GM12891 (cell line): ENCODE measurements at places on chromosomes 1 and 21.

GRCh38 chr1:56578963-56579875 is at the start of gene PLPP3:
Gene PLPP3 (minus strand): TSS chr1:56579563. CDS start chr1:56579016, 547 bp downstream.
- DNase-seq, result no peak

DNA sequence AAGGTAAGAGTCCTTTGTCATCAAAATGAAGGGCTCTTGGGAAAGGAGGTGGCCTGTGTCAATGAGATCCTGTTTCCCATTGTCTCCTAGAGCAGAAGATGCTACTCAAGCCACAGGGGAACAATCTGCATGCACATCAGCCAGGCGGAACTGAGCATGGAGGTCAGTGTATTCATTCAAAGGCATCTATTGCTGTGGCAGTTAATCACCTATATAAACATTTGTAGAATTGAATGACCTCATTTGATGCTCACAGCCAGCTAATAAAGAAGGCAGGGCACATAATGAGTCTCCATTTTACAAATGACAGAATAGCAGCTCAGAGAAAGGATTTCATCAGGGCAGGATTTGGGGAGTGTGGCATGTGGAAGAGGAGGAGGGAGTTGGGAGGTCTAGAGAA is 5.7 kb upstream of the FYB2 start:
- DNase-seq, result no peak

GRCh38 chr1:188615321-188615720 is 1786.6 kb downstream of the PLA2G4A start:
- DNase-seq, result no peak

DNA sequence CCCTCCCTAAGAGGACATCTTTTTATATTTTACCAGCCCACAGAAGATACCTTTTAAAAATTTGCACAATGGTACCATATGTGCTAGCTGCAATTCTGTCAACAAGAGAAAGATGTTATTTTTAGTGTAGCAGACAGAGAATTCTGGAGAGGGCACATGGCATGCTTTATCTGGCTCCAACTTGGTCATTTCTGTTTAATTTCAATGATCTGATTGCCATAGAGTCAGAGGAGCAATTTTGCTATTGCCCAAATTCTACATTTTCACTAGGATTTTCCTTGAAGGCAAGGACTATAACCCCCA is 17.3 kb downstream of the DISC1 start:
- DNase-seq, result no peak

- DNase-seq, result no peak
Observed at GRCh38 chr1:204224655-204225054, 10.9 kb upstream of the GOLT1A start.

GRCh38 chr1:115832651-115833050 is 8.3 kb downstream of the NHLH2 start:
- DNase-seq, result no peak

DNA sequence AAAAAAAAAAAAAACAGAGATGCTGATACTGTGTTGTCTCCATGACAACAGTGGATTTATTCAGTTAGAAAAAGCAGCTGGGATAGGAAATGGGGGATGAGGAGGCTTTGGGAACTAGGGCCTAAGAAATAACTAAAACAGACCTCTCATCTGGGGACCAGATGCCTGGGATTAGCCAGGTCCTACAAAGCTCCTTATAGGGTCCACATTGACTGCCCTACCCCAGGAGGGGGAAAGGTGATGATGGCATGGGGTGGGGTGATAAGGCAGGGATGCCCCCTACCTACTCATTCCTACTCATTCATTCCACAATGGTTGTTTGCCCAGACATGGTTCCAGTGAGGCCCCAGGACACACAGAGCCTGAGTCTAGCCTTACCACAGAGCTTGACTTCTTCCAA is 131.2 kb downstream of the PLXNA2 start:
- no peak for DNase-seq

DNA sequence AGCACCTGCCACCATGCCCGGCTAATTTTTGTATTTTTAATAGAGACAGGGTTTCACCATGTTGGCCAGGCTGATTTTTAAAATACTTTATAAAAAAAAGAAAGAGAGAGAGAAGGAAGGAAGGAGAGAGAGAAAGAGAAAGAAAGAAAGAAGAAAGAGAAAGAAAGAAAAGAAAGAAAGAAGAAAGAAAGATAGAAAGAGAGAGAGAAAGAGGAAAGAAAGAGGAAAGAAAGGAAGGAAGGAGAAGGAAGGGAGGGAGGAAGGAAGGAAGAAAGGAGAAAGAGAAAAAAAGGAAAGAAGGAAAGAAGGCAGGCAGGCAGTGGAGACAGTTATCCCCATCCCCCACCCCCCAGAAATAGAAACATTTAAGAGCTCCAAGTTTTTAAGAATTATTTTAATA is 69.9 kb downstream of the TOMM20 start:
- DNase-seq, result no peak

DNA sequence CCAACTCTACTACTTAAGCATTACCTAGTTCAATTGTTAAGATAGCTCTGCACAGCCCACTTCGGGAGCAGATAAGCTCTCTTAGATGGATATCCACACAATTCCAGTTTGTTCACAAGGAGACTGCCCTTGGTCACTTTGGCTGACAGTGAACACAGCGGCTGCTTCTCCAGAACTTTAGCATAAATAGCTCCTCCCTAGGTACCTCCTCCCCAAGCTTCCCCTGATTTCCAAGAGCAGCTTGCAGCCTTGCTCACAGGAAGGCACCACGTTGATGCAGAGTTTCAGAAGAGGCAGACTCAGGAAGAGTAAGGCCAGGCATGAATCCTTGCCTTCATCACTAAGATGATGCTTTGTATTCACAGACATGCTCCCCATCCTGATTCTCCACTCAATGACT is 24.7 kb downstream of the TFF3 start:
- DNase-seq, result no peak

DNA sequence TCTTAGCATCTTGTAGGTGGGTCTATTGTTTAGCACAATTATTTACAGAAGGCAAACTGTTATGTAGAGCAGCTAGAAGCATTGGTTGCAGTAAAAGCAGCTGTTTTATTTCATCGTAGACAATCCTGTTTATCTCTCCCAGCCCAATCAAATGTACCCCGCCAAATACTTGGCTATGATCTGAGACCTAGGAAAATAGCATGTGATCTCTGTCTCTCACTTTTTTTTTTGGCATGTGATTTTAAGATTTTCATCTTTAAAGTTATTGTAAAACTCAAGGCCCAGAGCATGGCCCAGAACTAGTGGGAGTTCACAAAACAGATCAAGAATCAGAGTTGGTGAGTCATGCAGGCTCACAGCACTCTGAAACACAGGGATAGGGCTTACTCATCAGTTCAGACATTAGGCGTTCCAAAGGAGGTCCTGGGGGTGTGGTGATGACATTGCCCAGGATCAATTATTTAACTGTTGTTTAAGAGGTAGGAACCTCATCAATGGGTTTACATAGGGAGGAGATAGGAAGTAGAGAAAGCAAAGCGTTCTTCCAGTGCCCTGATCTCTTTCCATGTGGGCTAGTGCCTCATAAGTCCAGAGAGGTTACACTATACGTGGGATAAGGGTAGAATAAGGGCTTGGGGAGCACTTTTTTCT is 40.2 kb downstream of the TBX19 start:
- no peak for DNase-seq

DNA sequence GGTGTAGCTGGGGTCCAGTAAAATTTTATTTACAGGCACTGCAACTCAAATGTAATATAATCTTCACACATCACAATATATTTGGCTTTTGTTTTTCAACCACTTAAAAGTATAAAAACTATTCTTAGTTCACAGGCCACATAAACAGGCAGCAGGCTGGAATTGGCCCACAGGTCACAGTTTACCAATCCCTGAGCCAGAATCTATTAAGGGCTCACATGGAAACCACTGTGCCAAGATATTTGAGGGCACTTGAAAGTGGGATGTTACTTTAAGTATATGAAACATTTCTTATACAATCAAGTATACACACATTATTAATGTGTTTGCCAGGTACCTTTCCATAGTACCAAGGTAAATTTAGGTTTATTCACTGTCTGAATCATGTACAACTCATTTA is 71.9 kb upstream of the PRDX6 start:
- DNase-seq, result no peak

DNA sequence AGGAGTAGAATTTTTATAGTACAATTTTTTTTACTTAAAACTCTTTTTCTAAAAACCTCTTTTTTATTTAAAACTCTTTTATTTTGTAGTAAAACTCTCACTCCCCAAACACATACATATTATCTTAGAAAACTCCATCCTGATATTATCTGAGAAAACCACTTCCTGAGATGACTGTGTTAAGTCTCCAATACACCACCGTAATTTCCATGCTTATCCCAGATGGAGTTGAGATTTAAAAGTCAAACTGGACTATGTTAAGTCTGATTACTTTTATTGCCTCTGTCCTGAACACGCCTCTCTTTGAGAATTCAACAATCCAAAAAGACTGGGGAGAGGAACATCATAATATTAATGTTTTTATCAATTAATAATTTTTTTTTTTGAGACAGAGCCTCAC is 3.7 kb downstream of the SEC16B start:
- DNase-seq, result no peak

DNA sequence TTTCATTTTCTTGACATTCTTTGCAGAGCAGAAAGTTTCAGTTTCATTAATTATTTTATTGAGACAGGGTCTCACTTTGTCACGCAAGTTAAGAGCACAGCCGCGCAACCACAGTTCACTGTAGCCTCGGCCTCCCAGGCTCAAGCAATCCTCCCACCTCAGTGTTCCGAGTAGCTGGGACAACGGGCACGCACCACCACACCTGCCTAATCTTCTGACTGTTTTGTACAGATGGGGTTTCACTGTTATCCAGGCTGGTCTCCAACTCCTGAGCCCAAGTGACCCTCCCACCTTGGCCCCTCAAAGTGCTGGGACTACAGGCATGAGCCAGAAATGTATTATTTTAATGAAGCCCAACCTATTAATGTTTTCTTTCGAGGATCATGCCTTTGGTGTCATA is 3.0 kb upstream of the SPATC1L start:
- no peak for DNase-seq

DNA sequence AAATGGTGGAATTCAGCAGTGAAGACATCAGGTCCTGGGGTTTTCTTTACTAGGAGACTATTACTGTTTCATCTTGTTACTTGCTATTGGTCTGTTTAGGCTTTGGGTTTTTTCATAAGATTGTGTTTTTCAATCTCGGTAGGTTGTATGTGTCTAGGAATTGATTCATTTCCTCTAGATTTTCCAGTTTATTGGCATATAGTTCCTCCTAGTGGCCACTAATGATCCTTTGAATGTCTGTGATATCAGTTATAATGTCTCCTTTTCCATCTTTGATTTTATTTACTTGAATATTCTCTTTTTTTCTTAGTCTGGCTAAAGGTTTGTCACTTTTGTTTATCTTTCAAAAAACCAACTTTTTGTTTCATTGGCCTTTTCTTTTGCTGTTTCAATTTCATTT is 233.0 kb downstream of the RWDD3 start:
- DNase-seq, result no peak

- DNase-seq, result no peak
Observed at GRCh38 chr1:228097333-228098081, 5.6 kb downstream of the C1orf35 start.

DNA sequence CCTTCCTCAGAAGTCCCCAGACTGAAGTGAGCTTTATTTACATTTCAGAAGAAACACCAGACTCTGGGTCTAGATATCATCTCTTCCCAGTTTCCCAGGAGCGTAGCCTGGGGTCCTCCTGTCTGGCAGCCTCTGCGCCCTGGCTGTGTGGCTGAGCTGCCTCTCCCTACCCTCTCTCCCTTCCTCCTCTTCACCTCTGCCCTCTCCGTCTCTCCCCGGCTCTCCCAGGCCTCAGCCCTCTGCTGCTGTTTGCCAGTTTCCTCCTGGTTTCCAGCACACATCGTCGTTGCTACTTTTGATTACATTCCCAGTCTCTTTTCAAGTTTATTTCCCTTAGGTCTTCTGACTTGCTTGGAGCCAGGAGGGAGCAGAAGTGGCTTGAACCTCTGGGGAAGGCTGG is 91.1 kb upstream of the DISP3 start:
- no peak for DNase-seq

GRCh38 chr1:53696571-53696970 is 42.4 kb downstream of the GLIS1 start:
- DNase-seq, result no peak

- no peak for DNase-seq
Observed at GRCh38 chr1:12028957-12029511, 9.7 kb downstream of the MIIP start.

DNA sequence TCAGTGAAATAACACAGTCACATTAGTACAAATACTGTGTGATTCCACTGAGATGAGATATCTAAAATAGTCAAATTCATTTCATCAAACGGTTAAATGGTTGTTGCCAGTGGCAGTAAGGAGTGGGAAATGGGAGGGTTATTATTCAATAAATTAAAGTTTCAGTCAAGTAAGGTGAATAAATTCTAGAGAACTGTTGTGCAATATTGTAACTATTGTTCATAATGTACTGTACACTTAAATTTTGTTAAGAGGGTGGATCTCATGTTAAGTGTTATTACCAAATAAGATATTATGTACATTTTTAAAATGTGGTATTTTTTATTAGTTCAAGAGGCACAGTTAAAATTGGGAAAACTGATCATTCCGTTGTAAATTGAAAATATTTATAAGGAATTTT is 463.3 kb upstream of the BRINP3 start:
- no peak for DNase-seq

DNA sequence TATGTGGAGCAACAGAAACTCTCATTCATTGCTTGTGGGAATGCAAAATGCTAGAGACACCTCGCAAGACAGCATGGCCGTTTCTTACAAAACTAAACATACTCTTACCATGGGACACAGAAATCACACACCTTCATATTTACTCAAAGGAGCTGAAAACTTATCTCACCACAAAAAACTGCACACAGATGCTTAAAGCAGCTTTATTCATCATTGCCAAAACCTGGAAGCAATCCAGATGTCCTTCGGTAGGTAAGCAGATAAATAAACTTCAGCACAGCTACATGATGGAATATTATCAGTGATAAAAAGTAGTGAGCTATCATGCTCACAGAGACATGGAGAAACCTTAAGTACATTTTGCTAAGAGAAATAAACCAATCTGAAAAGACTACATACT is 124.3 kb downstream of the RERE start:
- DNase-seq, result no peak
